Caudate nucleus (tissue), 63 donors: ENCODE measurements at places on chromosomes 6 and 20.
A peak's percentile ranks its signal among the peaks of the same experiment; 100 is the strongest.

- DNase-seq: no peak
Measured at GRCh38 chr20:49594143-49594930, 26.4 kb upstream of the PTGIS start.

GRCh38 chr6:4021133-4021853 is 57.6 kb downstream of the FAM217A start:
- DNase-seq: peak; percentile 92

GRCh38 chr6:112308476-112308875 is 38.7 kb upstream of the RFPL4B start:
- DNase-seq: no peak

GRCh38 chr6:111207141-111207858 is 120.0 kb downstream of the SLC16A10 start:
- no peak for DNase-seq

DNA sequence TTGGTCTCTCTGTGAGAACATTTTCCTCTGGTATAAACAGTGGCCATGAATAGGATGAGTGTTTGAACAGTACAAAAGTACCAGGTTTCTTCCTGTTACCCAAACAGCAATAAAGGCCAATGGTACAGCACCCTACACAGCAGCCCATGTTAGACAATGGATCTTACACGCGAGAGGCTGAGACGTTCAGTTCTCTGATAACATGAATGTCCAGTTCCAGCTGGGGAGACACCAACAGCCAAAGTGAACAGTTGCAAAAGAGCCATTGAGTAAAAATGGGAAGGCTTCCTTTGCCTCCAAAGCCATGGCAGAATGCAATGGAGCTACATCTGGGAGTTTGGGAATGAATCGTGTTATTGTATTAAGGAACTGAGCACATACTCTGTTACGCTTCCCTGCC is 246.8 kb upstream of the SGK1 start:
- no peak for DNase-seq

GRCh38 chr20:58331961-58332551 is 22.5 kb downstream of the RAB22A start:
- DNase-seq: no peak

- DNase-seq: peak; percentile 19
Measured at GRCh38 chr6:46419576-46420002, 71.7 kb downstream of the RCAN2 start.

GRCh38 chr20:52402950-52403349 is 211.4 kb upstream of the ZFP64 start:
- no peak for DNase-seq

DNA sequence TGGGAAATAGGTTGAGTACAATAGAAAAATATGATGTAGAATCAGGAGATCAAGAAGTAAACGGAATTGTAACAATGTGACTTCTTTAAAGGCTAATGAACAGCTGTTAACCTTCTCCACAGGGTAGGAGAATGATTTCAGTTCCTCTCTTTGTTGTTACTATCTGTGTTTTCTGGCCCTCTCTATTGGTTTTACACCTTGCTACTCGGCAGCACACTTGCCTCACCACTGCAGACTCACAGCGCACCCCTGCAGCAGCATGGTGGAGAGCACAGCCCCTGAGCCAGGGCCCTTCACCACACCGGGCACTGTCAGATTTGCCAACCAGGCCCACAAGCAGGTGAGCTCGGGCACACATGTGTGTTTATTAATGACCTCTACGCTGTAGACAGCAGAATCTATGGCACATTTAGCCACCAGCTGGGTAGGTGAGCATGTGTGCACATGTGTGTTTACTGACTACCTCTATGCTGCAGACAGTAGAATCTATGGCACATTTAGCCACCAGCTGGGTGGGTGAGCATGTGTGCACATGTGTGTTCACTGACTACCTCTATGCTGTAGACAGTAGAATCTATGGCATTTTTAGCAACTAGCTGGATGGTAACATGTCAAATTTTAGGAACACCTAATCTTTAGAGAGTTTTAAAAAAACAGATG is 16.8 kb downstream of the SFT2D1 start:
- no peak for DNase-seq

DNA sequence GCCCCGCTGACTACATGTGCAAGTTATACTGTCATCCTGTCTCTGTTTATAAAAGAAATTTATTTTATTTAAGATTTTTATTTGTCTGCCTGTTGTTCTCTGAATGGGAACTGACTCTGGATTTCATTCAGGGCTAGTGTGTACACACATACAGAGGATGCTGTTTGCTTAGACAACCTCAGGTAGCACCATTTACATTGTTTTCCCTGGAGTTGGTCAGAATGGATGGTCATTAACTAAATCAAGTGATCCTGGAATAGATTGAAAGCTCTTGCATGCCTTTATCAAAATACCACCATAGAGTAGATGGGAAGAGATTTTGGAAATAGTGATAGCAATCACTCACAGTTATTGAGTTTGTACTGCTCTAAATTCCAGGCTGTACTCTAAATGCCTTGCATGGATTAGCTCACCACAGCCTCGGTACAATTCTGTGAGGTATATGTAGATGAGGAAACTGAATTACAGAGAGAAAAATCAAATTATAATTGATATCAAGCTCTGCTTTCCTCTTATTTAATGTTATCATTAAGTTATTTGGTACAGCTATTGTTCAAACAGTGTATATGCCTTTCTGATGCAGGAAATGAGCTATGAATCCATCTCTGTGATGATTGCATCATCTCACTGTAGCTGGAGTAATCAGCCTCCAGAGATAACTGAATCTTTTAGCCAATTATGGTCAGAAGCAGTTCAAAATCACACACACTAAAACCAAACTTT is 51.9 kb downstream of the RNF217 start:
- DNase-seq: no peak

DNA sequence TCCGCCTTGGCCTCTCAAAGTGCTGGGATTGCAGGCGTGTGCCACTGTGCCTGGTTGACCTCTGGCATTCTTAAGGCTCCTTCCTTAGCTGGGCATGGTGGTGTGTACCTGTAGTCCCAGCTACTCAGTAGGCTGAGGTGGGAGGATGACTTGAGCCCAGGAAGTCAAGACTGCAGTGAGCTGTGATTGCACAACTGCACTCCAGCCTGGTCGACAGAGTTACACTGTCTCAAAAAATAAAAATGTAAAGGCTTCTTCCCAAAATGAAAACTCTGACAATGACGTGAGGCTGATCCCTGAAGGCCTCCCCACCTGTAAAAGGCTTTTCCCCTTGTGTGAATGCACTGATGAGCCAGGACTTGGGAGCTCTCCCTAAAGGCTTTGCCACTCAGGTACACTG is 62.4 kb downstream of the ZBTB9 start:
- no peak for DNase-seq
